WTC11 (cell line): ENCODE measurements at places on chromosomes 7 and 10. TPM values are rescaled to one million over a fixed set of nuclear protein-coding genes. Genes with fewer than 3 reads are reported as not detected.

GRCh38 chr7:98745722-98746318 is 124.0 kb downstream of the TMEM130 start:
- no peak overlapping the region for H3K4me3 ChIP-seq
- no peaks in the 10 kb centered on the region for H3K4me1 ChIP-seq
- peak; percentile 91 for DNase-seq
- no peaks in the 10 kb centered on the region for H3K36me3 ChIP-seq
- H3K27ac ChIP-seq: no peak overlapping the region
- no peaks in the 10 kb centered on the region; the same call in 1 of the 2 replicates for H3K27me3 ChIP-seq

DNA sequence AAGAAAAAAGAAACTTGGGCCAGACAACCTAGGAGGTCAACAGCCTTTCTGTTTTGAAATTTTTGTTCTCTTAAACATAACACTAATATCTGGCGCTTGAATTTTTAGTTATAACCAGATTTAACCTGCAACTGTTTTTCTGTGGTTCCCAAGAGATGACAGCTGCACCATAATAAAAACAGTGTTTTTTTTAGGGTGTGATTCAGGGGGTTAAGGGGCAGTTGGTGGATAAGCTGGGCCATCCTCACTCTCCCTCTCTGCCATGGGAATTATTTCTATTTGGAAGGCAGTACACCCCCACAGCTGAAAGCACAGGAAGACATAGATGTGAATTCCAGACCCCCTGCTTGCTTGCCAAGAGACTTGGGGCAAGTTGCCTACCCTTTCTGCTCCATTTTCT is 20.1 kb upstream of the TM9SF3 start:
- H3K27ac ChIP-seq: no peak overlapping the region
- no peak overlapping the region for H3K4me3 ChIP-seq
- peaks cover 7% of the 10 kb centered on the region; the same call in 1 of the 2 replicates for H3K4me1 ChIP-seq
- no peaks in the 10 kb centered on the region for H3K36me3 ChIP-seq

GRCh38 chr10:3068968-3069737 is 1.8 kb downstream of the PFKP start:
- H3K4me1 ChIP-seq: peaks cover 49% of the 10 kb centered on the region
- H3K4me3 ChIP-seq: peak overlapping the region; percentile 77
- peak; percentile 45 for DNase-seq
- H3K27ac ChIP-seq: 0 out of 2 replicates have a peak overlapping the region, but pooled peaks have one; percentile 9
- H3K36me3 ChIP-seq: peaks cover 36% of the 10 kb centered on the region

GRCh38 chr10:77726732-77727131 is 89.1 kb upstream of the KCNMA1 start:
- H3K36me3 ChIP-seq: no peaks in the 10 kb centered on the region
- no peaks in the 10 kb centered on the region for H3K27me3 ChIP-seq
- 0 out of 2 replicates have a peak, but pooled peaks cover 2% of the 10 kb centered on the region for H3K4me1 ChIP-seq
- no peak overlapping the region for H3K27ac ChIP-seq
- DNase-seq: no peak

- no peaks in the 10 kb centered on the region for H3K36me3 ChIP-seq
- no peaks in the 10 kb centered on the region for H3K27me3 ChIP-seq
- peaks cover 50% of the 10 kb centered on the region for H3K4me1 ChIP-seq
- no peak overlapping the region for H3K4me3 ChIP-seq
- H3K27ac ChIP-seq: peak overlapping the region; percentile 73
These were observed 37.1 kb downstream of the SMURF1 start for GRCh38 chr7:99106821-99107241.

DNA sequence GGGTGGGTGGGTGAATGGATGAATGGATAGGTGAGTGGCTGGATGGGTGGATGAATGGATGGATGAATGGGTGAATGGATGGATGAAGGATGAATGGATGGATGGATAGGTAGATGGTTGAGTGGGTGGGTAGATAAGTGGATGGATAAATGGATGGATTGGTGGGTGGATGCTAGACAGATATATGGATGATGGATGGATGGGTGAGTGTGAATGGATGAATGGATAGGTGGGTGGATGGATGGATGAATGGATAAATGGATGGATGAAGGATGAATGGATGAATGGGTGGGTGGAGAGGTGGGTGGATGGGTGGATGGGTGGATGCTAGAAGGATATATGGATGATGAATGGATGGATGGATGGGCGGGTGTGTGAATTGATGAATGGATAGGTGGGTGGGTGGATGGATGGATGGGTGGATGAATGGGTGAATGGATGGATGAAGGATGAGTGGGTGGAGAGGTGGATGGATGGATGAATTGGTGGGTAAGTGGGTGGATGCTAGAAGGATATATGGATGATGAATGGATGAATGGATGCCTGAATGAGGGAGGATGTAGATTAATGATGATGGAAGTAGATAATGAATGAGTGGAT is 20.4 kb downstream of the ELFN1 start:
- H3K27ac ChIP-seq: no peak overlapping the region
- H3K4me1 ChIP-seq: peaks cover 8% of the 10 kb centered on the region
- H3K36me3 ChIP-seq: peaks cover 4% of the 10 kb centered on the region; the same call in 1 of the 2 replicates

GRCh38 chr10:132251928-132252327 is 55.8 kb downstream of the STK32C start:
- DNase-seq: no peak
- H3K27me3 ChIP-seq: no peaks in the 10 kb centered on the region
- no peaks in the 10 kb centered on the region for H3K36me3 ChIP-seq
- peaks cover 7% of the 10 kb centered on the region for H3K4me1 ChIP-seq
- H3K4me3 ChIP-seq: no peak overlapping the region
- no peak overlapping the region for H3K27ac ChIP-seq

DNA sequence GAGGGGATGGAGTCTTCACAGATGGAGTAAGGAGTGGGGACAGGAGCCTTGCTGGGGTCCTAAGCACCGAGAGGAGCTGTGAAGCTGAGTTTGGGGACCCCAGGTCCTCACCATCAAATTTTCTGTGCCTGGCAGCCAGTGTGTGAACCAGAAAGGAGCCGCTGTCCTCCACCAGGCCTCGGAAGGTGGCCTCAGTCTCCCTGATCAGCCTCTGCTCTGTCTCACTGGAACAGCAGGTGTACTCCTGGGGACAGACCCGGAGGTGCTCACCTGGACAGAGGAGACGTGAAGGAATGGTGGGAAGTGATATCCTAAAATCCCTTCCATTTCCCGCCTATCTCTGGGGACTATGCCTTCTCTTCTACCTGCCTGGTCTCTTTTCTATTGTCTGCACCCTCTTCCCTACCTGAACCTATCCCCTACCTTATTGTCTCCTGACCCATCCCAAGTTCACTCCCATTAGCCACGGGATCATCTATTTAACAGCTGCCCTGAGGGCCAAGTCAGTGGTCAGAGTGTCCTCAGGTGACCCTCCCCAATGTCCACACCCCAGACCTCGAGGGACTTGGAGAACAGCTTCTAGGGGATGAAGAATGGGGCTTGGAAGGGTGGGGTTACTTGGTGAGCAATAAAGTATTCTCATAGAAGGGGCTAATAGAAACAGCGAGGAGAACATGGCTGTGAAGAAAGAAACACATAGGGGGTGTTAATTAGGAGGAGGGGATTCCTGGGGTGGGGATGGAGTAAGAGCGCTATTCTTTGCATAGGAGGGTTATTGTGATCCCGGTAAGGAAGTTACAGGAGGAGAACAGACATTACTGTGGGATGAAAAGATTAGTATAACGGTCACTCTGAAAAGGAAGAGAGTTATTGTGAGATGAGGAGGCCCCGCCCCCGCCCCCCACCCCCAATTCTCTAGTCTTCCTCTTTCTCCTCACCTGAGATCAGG is 811 bp downstream of the GPC2 start:
- peaks cover 22% of the 10 kb centered on the region for H3K36me3 ChIP-seq
- DNase-seq: no peak
- H3K27me3 ChIP-seq: peaks cover 44% of the 10 kb centered on the region
- no peak overlapping the region for H3K27ac ChIP-seq
- H3K4me3 ChIP-seq: peak overlapping the region; percentile 92
- peaks cover 23% of the 10 kb centered on the region for H3K4me1 ChIP-seq

DNA sequence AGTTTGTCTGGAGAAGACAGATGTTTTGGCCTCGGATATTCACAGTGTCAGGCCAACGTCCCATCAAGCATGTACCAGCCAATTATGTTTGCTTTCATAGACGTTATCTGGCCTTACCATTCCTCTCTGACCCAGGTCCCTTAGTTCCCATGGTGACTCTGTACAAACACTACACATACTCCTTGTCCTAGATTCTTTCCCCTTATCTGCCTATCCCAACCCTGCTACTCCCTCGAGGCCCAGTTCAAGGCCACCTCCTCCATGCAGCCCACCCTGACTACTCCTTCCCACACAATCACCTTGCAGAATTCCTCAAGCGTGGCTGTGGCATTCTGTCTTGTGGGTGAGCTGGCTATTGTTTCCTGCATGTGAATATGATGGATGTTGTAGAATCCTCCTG is 155.2 kb downstream of the PRKAG2 start:
- H3K27ac ChIP-seq: no peak overlapping the region
- H3K4me3 ChIP-seq: no peak overlapping the region
- peaks cover 4% of the 10 kb centered on the region for H3K4me1 ChIP-seq
- H3K36me3 ChIP-seq: no peaks in the 10 kb centered on the region

GRCh38 chr7:81299711-81300110 is 380.9 kb upstream of the SEMA3C start:
- DNase-seq: no peak
- no peak overlapping the region for H3K27ac ChIP-seq
- no peaks in the 10 kb centered on the region for H3K36me3 ChIP-seq
- peaks cover 12% of the 10 kb centered on the region for H3K4me1 ChIP-seq

GRCh38 chr7:153939177-153939576 is 113.0 kb upstream of the DPP6 start:
- H3K4me3 ChIP-seq: no peak overlapping the region
- no peaks in the 10 kb centered on the region for H3K4me1 ChIP-seq
- H3K27ac ChIP-seq: no peak overlapping the region
- H3K36me3 ChIP-seq: peaks cover 83% of the 10 kb centered on the region

- no peak overlapping the region for H3K4me3 ChIP-seq
- no peaks in the 10 kb centered on the region for H3K27me3 ChIP-seq
- no peaks in the 10 kb centered on the region for H3K36me3 ChIP-seq
- no peak for DNase-seq
- no peaks in the 10 kb centered on the region for H3K4me1 ChIP-seq
These were observed 353.0 kb downstream of the PARD3 start for GRCh38 chr10:34462056-34462455.

DNA sequence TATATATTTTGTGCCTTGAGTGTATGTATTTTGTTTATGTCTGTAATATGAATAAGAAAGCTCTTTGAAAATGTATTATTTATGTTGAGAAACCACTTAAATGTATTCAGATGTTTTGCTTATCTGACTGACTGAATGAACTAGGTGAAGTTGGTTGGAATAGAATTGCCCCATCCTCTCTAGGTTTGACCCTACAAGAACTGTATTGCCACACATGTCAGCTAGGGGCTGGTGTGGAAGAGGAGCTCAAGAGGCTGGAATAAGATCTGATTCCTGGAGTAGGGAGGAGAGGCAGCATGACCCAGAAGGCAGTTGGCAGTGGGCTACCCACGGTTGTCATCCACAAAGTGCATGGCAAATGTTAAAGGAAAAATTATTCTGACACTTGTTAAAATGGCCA is 9.1 kb downstream of the SSMEM1 start:
- H3K36me3 ChIP-seq: no peaks in the 10 kb centered on the region
- DNase-seq: no peak
- no peaks in the 10 kb centered on the region for H3K4me1 ChIP-seq
- H3K4me3 ChIP-seq: no peak overlapping the region
- H3K27me3 ChIP-seq: peaks cover 3% of the 10 kb centered on the region; the same call in 1 of the 2 replicates
- no peak overlapping the region for H3K27ac ChIP-seq

GRCh38 chr10:121921238-121921931 is 6.4 kb downstream of the ATE1 start:
- no peak for DNase-seq
- H3K36me3 ChIP-seq: peaks cover 33% of the 10 kb centered on the region
- no peak overlapping the region for H3K27ac ChIP-seq
- no peaks in the 10 kb centered on the region for H3K27me3 ChIP-seq
- peaks cover 12% of the 10 kb centered on the region for H3K4me1 ChIP-seq

DNA sequence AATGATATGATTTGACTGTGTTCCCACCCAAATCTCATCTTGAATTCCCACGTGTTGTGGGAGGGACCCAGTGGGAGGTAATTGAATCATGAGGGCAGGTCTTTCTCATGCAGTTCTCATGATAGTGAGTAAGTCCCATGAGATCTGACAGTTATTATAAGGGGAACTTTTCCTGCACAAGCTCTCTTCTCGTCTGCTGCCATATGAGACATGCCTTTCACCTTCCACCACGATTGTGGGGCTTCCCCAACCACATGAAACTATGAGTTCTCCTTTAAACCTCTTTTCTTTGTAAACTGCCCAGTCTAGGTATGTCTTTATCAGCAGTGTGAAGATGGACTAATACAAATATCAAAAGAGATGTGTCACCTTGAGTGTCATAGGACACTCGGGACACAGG is 502.7 kb upstream of the PODXL start:
- no peak overlapping the region for H3K4me3 ChIP-seq
- DNase-seq: no peak
- no peaks in the 10 kb centered on the region for H3K4me1 ChIP-seq

- H3K4me3 ChIP-seq: no peak overlapping the region
- no peak overlapping the region for H3K27ac ChIP-seq
- no peaks in the 10 kb centered on the region for H3K27me3 ChIP-seq
- peaks cover 3% of the 10 kb centered on the region; the same call in 1 of the 2 replicates for H3K4me1 ChIP-seq
These were observed 47.6 kb upstream of the RAPGEF5 start for GRCh38 chr7:22404421-22405023.

- peaks cover 35% of the 10 kb centered on the region for H3K4me1 ChIP-seq
- no peak overlapping the region for H3K27ac ChIP-seq
- no peak overlapping the region for H3K4me3 ChIP-seq
- H3K27me3 ChIP-seq: no peaks in the 10 kb centered on the region
- H3K36me3 ChIP-seq: no peaks in the 10 kb centered on the region
These were observed 28.2 kb downstream of the IL15RA start for GRCh38 chr10:5949009-5949759.

DNA sequence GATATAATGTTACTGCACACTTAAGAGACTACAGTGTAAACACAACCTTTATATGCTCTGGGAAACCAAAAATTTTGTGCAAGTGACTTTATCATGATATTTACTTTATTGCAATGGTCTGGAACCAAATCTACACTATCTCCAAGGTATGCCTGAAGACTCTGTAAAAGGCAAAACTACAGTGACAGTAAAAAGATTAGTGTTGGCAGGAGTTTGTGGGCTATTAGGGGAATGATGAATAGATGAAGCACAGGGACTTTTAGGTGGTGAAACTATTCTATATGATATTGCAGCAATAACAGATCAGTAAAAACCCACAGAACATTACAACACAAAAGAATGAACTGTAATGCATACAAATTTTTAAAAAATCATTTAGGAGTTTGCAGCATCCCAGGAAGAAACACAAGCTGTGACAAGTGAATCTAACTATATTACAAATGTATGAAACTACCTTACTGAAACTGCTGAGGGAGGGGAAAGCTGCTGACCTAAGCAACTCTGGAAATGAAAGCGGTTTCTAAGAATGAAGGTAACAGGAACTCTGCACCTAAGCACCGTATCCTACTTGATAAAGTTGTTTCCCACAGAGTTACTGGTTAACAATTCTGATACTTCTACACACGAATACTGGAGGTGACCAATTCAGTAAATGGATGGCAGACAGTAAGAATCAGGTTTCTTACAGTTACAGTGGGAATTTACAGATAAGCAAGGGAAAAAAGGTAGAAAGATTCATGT is 82.6 kb downstream of the ATE1 start:
- H3K36me3 ChIP-seq: peaks cover 36% of the 10 kb centered on the region
- no peak overlapping the region for H3K4me3 ChIP-seq
- H3K4me1 ChIP-seq: peaks cover 13% of the 10 kb centered on the region
- H3K27ac ChIP-seq: no peak overlapping the region

The GRID1 gene
- 0.21 to 0.50 TPM (median 0.37 TPM) in 3 replicates for total RNA-seq

The SP4 gene
- total RNA-seq: 18.4 to 23.1 TPM (median 19.1 TPM) in 3 replicates

The TLX1 gene
- 2.1 to 4.6 TPM (median 2.3 TPM) in 3 replicates for total RNA-seq

The DENND11 gene
- total RNA-seq: 20.6 to 22.1 TPM (median 20.8 TPM) in 3 replicates

The MYL10 gene
- not detected in 3 replicates for total RNA-seq

The ACSL5 gene
- total RNA-seq: 0.18 to 0.37 TPM (median 0.22 TPM) in 3 replicates

The GNAT3 gene
- total RNA-seq: not detected in 3 replicates

The GSTO2 gene
- total RNA-seq: 10.7 to 18.7 TPM (median 17.6 TPM) in 3 replicates

The FAM25C gene
- total RNA-seq: not detected in 3 replicates

The POP7 gene
- total RNA-seq: 71.9 to 79.2 TPM (median 78.1 TPM) in 3 replicates

The KCNMA1 gene
- 4.1 to 7.3 TPM (median 5.3 TPM) in 3 replicates for total RNA-seq
